ENCODE measurements at places on chromosomes 6 and 20.

GRCh38 chr6:8819446-8819845 lies 384.1 kb upstream of the SLC35B3 start:
- DNase-seq = no peak

GRCh38 chr20:2276015-2276414 lies 19.8 kb upstream of the TGM3 start:
- DNase-seq = no peak

DNA sequence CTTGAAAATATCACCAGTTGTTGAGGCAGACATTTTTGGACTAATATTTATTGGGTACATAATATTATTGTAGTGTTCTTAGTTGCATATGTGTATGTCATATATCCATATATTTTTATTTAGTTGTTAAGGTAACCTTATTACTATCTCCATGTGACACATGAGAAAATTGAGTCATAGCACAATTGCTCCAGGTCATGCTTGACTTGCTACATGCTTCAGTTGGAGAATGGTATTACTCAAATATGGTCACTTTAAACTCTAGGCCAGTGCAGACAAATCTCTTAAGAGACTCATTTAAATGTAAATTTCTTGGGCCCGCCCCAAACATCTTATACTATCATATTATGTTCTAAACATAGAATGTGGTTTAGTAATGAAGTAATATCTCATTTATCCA lies 246.1 kb downstream of the RIMS1 start:
- no peak for DNase-seq

- no peak for DNase-seq
Measured at GRCh38 chr6:12679341-12679740, 37.2 kb upstream of the PHACTR1 start.

GRCh38 chr6:117491916-117492315 lies 9.4 kb downstream of the DCBLD1 start:
- DNase-seq = no peak
